ENCODE measurements at places on chromosomes 6 and 20.

- DNase-seq, result no peak
These were observed 1.1 kb upstream of the CLIC1 start for GRCh38 chr6:31737315-31737990.

- DNase-seq, result no peak
These were observed 256.1 kb downstream of the ZNF217 start for GRCh38 chr20:53337390-53338101.

DNA sequence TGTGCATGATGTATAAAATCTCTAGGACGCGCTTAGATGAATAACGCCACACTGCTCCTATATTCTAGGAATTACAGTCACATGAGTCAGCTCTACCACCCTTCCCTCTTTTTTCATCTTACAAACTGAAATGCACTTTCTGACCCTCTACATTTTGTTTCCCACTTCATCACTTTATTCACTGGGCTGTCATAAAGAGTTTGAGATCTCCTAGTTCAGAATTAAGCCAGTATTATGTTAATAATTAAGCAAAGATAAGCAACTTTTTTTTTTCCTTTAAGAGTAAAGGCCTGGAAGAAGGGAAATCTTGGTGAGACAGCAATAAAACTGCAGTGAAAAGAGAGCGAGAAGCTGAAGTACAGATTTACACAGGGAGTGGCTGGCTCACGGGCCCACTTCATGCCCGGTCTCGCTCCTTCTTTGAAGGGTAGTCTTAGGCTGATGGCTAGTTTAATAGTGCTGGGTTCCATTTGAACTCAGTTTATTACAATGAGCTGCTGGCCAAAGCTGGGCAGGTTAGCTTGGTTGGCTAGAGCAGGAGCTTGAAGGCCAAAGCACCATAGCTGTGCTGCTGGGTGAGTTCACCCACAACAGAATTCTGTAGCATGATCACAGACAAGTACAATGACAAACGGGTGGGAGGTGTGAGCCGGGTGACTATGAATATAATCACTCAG, 110.6 kb downstream of the MAP7 start:
- DNase-seq, result no peak

DNA sequence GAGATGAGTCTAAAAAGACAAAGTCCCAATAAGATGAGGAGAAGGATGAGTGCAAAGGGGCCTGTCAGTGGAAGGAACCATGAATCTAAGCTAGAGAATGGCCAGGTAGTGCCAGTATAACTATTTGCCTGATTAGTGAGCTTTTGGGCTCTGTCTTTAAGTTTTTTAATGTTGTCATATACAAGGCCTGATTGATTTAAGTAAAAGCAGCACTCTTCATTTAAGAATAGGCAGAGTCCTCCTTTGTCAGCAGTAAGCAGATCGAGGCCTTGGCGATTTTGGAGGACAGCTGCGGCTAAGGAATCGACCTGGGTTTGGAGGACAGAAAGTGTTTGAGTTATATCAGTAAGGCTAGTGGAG, 753.4 kb upstream of the ADGRB3 start:
- no peak for DNase-seq

GRCh38 chr6:35343092-35343834, 905 bp downstream of the PPARD start:
- DNase-seq, result no peak

DNA sequence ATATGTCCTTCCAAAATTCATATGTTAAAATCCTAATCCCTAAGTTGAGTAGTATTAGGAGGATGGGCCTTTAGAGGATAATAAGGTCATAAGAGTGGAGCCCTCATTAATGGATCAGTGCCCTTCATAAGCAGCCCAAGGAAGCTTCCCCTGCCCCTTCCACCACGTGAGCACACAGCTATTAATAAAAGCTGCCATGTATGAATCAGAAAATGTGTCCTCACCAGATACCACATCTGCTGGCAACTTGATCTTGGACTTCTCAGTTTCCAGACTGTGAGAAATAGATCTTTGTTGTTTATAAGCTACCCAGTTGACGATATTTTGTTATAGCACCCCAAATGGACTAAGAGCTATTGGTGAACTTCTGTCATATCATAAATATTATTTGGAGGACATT, 207.7 kb upstream of the HDDC2 start:
- no peak for DNase-seq

- no peak for DNase-seq
These were observed 36.8 kb upstream of the L3MBTL3 start for GRCh38 chr6:129981598-129981997.

DNA sequence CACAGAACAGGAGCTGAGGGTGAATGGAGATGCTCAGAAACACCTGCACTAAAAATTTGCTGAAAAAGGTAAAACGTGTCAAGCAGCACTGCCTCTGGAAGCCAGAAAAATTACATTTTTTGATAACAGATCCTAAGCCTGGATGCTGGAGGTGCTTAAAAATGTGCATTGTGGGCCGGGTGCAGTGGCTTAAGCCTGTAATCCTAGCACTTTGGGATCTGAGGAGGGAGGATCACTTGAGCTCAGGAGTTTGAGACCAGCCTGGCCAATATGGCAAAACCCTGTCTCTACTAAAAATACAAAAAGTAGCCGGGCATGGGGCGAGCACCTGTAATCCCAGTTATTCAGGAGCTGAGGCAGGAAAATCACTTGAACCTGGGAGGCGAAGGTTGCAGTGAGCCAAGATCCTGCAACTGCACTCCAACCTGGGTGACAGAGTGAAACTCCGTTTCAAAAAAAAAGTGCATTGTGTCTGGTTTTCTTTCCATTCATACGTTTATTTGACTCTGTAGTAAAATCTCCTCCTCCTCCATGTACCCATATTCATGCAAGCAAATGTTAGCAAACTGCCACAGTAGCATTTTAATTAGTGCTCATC, 587 bp upstream of the BTN3A1 start:
- no peak for DNase-seq

DNA sequence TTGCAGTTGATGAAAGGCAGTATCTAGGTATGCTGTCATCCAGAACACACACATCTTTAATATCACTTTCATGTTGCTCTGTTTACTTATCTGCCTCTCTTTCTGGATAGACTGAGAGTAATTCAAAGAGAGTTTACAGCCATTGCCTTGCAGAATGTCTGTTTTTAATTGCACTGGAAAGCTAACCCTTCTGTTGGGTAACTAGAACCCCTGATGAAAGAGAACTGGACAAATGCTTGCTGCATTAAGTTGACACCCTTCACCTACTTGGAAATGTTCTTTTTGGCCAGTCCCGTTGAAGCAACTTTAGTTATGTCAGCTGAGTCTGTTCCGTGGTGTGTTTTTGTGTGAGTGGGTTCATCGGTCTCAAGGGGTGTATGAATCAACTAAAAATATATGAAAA, 383.8 kb upstream of the CITED2 start:
- no peak for DNase-seq

DNA sequence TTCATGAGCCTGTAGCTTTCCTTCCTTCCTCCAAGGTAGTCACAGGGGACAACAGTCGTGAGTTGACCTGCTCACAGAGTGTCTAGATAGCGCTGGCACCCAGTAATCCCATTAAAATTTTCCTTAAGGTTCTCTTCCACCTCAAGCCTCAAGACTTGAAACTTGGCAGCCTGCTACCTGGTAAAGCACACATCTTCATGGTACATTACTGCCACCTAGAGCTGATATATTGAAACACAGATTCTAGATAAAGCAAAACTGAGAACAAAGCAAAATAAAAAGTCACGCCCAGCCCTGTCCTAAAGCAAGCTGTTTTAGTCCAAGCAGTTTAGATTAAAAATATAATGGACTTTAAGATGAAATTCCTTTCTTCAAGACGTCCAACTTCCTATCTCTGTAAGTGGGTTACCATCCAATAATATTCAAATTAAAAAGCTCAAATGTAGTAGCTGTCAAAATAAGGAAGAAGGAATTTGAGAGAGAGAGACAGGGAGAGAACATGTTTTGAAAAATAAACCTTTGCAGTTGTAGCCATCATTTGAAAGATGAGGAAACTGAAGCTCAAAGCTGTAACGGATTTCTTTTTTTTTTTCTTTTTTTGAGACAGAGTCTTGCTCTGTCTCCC, 50.7 kb upstream of the CD83 start:
- no peak for DNase-seq

DNA sequence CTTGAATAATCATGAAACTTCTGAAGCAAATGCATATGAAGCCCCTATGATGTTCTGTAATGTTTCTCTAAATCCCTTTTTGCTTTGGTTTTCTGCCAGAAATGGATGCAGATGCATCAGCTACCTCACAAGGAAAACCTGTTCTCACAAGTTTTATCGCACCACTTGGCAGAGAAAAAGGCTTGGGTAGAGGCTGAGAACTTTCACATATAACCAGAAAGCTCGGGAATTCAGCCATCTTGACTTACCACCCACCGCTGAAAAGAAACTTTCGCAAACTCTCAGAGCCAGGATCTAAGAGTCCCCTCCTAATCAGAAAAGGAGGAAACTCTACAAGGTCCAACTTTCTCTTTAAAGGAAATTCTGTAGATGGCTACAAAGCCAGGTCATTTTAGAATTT, 36.2 kb upstream of the ADTRP start:
- no peak for DNase-seq

DNA sequence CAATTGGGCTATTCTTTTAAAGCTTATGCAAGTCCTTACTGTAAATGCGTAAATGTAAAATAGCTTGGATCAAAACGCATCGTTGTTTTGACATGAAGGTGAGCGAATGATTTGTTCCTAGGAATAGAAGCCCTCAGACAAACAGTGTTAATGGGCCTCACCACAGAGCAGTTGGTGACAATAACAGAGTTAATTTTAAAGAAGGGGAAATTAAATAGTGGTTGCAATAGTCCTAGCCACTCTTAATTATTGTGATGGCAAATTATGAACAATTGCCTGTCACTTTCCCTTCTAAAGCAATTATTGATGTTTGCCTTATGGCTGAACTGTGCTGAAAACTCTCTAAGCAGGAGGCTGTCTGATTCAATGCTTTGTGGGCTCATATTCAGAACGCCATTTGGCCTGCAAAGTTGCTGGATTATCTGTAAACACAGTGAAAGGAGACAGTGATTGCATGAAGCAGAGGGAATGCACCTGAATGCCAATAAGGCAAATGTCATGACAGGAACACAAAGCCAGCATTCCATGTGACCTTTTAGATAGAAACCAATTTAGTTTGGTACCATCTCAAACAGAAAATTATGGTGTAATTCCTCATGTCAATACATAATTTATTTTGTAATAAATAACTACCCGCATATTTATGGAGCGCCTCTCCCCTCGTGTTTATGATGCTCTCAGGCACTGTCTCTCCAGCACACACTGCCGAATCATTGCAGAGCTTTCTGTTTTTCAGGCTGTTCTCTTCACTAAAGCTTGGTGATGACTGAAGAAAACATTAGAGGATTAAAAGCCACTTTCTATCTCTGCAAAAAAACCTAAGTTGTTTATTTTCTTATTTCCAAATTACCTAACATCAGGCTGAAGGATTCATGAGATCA, 387.5 kb downstream of the HACE1 start:
- DNase-seq, result no peak

GRCh38 chr20:59972037-59972801, 14.0 kb downstream of the CDH26 start:
- DNase-seq, result no peak

DNA sequence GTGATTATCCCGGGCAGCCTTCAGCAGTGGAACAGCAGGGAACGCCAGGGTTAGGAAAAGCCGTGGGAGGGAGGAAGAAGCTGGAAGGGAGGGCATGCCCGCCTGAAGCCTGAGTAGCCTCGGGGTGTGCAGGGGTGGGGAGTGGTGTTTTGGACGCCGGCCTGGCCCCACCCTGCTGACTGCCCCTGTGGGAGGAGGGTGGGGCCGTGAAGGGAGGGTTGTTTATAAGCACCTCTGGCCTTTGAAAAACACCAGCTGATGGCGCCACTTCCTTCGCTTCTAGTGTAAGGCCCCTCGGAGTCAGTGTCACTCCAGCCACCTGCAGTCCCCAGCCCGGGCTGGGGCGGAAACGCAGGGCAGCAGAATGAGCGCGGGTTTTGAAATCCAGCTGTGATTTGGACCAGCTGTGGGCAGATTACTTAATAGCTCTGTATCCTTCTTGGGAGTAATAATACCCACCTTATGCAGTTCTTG, 52.8 kb upstream of the BMP6 start:
- DNase-seq, result no peak

- no peak for DNase-seq
These were observed 62.2 kb upstream of the FABP7 start for GRCh38 chr6:122717350-122717749.

GRCh38 chr6:69785697-69786096, 11.1 kb downstream of the LMBRD1 start:
- DNase-seq, result no peak
